ENCODE measurements at places on chromosomes 7 and 10. TPM values are rescaled to one million over a fixed set of nuclear protein-coding genes. Genes with fewer than 3 reads are reported as not detected.

NDUFB8 gene
- total RNA-seq, result 284 TPM

NDUFA5 gene
- 73.5 TPM for total RNA-seq

EEPD1 gene
- total RNA-seq, result 32.8 TPM

DNA sequence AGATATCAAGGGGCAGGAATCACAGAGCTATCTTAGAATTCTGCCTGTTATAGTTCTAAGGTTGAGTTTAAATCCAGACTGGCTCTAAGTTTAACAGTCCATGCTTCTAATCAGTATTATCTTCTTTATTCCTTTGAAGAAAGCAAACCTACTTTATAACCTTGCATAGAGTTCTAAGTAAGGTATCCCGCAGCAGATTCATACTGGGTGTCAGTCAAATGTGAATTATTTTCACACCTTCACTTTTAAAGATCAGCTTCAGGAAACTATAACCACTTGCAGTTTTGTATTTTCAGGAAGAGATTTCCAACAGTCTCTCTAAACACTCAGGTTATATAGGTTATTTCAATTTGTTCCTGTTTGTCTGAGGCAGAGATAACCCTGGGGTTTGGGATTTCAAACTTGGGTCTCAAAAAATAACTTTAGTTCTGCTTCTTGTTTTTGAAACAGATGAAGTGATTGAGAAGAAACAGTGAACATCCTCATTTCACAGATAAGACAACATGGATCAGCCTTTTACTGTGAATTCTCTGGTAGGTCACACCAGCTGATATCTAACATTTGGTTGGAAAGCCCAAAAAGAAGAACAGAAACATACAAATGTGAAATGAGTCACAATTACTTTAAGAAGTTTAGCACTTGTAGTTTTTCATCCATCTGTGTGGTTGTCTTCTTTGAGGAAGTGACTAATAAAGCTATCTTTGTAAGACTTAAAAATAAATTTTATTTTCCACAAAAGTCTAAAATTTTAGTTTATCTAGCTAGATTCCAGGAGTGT lies 21.4 kb downstream of the STAMBPL1 start:
- no peak for DNase-seq

CNNM1 gene
- 0.24 TPM for total RNA-seq

CALHM1 gene
- 0.09 TPM for total RNA-seq

DNA sequence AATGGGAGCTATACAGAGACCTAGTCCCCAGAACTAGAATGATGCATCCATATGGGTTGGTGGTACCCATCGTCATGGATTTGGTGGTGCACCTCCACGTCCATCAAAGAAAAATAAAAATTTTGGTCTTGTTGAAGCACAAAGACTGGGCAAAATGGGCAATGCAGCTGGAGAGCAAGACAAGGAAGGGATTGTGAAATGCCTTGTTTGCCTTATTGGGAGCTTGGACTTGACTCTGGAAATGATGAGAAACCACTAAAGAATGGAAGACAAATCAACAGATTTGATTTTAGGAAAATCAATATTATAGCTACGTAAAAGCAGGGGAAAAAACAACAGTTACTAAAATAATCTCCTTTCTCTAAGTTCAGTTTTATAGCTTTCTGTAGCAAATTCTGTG lies 150.9 kb downstream of the CPED1 start:
- DNase-seq, result no peak

DNA sequence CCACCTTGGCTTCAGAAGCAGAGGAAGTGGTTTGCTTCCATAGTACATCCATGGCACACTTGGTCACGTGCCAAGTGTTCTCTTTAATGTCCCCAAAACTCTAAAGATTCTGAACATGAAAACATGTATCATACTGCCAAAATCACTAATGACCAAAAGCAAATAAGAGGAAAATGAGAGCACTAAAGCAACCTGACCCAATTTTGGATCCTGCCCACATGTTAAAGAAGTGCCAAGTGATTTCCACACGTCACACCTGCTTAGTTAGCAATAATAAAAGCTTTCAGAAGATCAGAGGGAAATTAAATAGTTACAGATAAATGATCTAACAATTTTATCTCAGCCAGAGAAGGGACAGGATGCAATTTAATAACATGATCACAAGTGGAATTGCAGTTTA lies 1170.0 kb downstream of the XPNPEP1 start:
- no peak for DNase-seq

- no peak for DNase-seq
Observed at GRCh38 chr10:124688889-124689670, 55.1 kb downstream of the FAM53B start.

VPS41 gene
- 30.3 TPM for total RNA-seq

SCIN gene
- total RNA-seq, result 0.33 TPM

- DNase-seq, result no peak
Observed at GRCh38 chr7:55214707-55215106, 150.4 kb upstream of the LANCL2 start.

CCAR1 gene
- total RNA-seq, result 68.7 TPM

KCNH2 gene
- 2.3 TPM for total RNA-seq

DNA sequence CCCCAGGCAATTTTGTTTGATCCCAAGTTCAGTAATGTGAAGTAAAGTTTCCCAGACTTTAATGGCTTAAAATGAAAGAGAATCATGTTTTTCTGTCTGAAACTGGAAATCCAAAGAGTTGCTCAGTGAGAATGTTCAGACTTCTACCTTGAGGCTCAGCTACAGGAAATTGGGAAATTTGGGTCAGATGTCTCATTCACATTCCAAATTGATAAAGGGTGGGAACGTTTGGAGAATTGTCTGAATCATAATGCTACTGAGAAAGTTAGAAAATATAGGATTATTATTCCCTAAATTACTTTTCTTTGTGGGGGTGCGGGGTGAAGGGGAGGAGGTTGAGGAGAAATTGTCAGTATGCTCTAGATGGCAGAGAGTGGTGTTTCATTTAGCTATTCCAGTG lies 773.9 kb downstream of the LRMDA start:
- no peak for DNase-seq

- DNase-seq, result no peak
Observed at GRCh38 chr10:69631566-69631965, 1.5 kb downstream of the FAM241B start.
